ENCODE measurements at places on chromosomes 12 and 14. TPM values are rescaled to one million over a fixed set of nuclear protein-coding genes. Genes with fewer than 3 reads are reported as not detected.

The HELB gene
- total RNA-seq = 2.8 TPM

The OR10P1 gene
- total RNA-seq = not detected

The HCAR3 gene
- not detected for total RNA-seq

The OR6C75 gene
- not detected for total RNA-seq

The ARID4A gene
- 28.9 TPM for total RNA-seq
